Fibroblast of skin of scalp (primary cell): ENCODE measurements at places on chromosomes 3 and 15.

DNA sequence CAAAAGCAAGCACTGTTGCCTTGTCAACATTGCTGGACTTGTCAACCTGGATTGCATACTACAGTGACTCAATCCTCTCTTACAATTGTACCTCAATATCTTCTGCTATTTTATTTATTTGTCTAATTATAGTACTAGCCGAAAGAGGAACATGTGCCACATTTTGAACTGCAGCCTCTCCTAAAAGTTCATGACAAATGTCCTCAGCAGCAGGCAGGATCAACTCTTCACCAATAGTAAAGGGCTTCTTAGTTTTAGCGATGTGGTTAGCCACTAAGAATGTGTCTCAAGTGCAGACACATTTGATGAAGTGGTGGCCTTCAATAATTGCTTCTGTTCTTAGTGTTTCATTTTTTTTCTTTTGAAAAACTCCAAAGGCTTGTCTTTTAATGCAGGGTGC is 13.2 kb downstream of the DOCK3 start:
- DNase-seq, result no peak

DNA sequence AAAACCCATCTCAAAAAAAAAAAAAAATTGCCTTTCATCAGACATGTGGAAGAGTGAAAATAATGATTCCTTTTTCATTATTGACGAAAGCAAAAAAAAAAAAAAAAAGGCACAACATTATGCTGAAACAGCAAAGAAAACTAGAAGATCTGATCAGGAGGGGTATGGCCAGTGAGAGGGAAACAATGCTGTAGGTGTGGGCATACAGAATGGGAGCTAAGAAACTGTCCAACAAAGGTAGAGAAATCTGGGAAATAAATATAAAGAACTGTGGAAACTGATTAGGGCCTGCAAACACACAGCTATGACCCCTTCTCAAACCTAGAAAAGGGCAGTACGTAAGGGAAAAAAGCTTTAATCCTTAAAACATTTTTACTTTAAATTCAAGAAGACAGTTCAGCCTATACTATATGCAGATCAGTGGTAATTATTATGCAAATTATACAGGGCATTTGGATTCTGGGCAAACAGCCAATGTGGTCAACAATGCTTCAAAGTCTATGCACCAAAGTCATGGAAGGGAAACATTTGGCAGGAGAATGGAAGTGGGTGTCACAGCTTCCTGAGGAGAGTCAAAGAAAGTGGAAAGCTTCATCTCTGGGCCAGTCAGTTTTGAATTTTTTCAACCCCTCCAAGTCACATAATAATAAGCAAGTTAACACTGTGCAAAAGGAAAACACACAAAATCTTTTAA is 68.3 kb upstream of the SLC12A8 start:
- DNase-seq, result peak; percentile 76

DNA sequence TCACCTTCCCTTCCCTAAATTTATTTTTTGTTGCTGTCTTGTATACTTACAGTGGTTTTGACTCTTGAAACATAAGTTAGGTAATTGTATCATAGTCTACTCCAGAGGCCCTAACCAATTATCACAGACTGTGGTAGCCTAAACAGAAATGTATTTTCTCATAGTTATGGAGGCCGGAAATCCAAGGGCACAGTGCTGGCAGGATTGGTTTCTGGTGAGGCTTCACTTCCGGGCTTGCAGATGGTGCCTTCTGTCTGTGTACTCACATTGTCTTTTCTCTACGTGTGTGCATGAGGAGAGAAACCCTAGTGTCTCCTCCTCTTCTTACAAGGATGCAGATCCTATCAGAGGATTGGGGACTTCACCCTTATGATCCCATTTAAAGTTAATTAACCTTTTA is 290.2 kb upstream of the KCNMB2 start:
- no peak for DNase-seq

DNA sequence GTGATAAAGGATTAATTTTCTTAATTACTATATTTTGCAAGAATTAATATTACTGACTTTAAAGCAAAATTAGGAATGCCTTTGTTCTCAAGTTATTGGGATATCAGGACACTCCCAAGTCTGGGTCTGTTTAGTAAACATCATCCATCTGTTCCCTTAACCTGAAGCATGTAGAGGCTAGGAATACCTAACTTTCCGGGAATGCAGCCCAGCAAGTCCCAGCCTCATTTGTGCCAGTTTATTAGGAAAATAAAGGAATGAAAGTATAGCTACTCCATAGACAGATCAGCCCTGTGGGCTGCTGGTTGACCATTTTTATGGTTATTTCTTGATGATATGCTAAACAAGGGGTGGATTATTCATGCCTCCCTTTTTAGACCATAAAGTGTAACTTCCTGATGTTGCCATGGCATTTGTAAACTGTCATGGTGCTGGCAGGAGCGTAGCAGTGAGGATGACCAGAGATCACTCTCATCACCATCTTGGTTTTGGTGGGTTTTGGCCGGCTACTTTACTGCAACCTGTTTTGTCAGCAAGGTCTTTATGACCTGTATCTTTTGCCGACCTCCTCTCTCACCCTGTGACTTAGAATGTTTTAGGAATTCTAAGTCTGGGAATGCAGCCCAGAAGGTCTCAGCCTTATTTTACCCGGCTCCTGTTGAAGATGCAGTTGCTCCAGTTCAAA is 540.2 kb downstream of the NAALADL2 start:
- no peak for DNase-seq

DNA sequence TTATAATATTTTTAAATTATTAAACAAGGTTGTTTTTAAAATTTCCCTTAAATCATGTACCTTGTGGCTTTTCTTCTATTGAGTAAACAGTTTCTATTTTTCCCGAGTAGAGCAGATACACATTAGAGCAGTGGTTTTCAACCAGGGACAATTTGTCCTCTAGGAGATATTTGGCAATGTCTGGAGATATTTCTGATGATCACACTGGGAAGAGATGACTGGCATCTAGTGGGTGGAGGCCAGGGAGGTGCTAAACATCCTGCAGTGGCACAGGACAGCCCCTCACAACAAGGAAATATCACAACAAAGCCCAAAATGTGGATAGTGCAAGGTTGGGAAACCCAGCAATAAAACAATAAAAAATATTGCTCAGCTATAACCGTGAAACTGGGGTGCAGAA is 113.0 kb upstream of the PTPRG start:
- no peak for DNase-seq

GRCh38 chr3:69326855-69327300 is 59.0 kb downstream of the FRMD4B start:
- DNase-seq, result no peak

DNA sequence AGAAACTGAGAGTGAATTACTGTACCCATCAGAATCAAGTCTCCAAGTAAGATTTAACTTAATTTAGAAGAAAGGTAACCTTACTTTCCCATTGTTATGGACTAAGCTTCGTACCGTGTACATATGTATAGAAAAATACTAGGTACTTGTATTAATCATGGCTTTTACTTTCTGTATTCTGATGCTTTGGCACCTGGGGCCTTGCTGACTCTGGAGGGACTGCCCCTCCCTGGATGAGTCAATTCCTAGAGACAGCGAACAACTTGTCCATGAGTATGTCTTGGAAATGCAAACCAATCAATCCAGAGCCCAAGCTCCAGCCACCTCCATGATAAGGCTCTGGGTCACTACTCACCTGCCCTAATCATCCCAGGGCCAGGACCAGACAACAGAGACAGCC is 50.0 kb upstream of the DGKG start:
- DNase-seq, result no peak

DNA sequence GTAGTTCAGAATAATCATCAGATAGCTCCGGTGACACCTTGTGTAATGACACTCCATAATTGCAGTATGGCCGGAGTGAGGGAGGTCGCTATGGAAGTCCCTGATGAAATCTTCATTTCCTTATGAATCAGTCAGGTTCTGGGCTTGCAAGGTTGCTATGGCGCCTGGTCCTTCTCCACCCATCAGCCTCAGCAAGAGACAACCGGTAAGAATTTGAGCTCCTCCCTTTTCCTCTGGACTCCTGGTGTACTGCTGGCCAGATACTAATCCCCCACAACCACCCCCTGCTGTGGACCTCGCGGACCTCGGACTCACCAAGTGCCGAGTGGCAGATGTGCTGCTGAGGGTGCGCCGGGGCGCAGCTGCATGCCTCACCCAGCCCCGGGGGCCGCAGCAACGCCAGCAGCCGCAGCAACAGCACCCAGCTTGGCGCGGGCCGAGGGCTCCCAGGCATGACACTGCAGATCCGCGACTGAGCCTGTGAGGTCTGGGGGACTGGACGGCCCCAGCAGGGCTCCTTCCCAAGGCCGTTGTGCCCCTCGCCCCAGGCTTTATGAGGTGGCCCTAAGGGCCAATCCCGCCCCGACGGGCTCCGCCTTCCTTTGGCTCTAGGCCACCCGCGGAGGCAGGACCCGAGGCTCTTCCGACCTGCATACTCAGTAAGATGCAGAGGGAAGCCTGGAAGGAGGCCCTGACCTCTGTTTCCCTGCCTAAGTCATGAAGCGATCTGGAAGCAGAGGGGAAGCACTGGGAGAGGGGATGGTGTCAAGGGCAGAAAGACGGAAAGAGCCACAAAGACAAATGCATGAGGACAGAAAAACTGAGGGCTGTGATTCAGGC is at the start of gene TIMP4:
TIMP4 (minus strand) TSS at position 526 of the 840 bp plus-strand sequence; CDS start at position 454, 72 bp downstream.
- DNase-seq, result peak; percentile 67

DNA sequence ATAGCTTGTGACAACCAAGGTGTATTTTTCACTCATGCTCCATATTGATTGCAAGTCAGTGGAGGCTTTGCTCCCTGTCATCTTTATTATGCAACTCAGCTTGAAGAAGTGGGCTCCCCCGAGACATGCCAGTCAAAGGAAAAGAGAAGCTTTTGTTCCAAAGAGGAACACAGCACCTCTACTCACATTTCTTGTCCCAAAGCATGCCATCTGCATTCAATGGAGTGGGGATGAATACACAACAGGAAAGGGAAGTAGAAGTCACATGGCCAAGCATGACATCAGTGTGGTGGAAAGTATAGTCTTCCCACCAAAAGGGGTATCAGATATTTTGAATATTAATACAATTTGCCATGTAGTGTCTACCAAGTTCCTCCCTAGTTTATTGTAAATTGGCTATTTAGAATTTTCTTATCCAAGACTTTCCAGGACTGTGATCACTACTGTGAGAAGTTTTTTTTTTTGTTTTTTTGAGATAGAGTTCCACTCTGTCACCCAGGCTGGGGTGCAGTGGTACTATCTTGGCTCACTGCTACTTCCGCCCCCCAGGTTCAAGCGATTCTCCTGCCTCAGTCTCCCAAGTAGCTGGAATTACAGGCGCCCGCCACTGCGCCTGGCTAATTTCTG is 114.5 kb downstream of the GMPS start:
- no peak for DNase-seq

- DNase-seq, result no peak
Measured at GRCh38 chr3:42796332-42796885, 7.9 kb downstream of the HIGD1A start.

DNA sequence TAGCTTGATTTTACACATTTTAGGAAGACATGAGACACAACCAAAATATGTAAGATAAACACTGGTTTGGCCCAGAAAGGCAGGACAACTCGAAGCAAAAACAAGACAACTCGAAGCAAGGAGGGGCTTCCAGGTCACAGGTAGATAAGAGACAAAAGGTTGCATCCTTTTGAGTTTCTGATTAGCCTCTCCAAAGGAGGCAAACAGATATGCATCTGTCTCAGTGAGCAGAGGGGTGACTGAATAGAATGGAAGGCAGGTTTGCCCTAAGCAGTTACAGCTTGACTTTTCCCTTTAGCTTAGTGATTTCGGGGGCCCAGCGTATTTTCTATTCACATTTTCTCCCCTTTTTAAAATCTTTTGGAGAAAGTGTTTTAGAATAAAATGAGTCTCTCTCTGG is 74.7 kb downstream of the GLDN start:
- DNase-seq, result no peak

GRCh38 chr3:154085799-154086198 is 35.4 kb upstream of the ARHGEF26 start:
- DNase-seq, result no peak

DNA sequence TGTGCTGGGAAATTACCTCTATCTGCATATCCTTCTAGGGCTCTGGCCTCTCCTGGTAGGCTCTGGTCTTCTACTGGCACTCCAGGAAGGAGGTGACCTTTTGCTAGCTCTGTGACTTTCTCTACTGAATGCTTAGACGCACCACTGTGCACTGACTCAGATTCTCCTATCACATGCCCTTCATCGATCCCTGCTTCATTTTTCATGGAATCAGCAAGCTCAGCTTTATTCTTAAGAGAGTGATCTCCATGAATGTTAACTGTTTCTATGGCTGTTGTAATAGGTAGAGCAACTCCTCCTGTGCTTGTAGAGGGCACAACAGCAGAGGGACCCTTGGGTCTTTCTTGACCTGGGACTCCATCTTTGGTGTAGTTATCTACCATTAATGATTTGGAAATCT is 106.6 kb downstream of the MAP4 start:
- no peak for DNase-seq

DNA sequence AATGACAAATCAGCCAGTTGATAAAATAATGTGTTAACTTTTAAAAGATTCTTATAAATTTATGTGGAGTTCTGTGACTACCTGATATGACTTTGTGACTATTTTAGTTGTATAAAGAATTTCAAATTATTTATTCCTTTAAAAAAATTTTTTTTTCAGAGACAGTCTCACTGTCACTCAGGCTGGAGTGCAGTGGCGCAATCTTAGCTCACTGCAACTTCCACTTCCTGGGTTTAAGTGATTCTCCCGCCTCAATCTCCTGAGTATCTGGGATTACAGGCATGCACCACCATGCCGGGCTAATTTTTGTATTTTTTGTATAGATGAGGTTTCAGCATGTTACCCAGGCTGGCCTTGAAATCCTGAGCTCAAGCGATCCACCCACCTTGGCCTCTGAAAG is 48.5 kb downstream of the MBNL1 start:
- no peak for DNase-seq

DNA sequence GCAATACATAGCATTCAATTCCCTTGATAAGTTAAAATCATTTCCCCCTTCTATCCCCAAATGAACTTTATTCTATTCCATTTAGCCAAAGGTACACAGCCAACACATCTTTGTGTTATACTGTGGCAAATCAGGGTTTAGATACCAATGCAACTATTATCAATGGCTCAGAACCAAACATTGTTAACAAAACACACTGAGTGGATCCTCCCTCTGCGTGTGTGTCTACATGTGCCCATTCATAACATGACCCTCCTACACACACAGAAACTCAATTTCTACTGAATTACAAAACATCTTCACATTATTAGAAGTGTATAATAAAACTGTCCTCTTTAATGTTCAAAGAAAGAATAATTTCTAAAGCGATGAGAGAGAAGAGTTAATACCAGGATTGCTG is 1.3 kb downstream of the TTBK2 start:
- no peak for DNase-seq

DNA sequence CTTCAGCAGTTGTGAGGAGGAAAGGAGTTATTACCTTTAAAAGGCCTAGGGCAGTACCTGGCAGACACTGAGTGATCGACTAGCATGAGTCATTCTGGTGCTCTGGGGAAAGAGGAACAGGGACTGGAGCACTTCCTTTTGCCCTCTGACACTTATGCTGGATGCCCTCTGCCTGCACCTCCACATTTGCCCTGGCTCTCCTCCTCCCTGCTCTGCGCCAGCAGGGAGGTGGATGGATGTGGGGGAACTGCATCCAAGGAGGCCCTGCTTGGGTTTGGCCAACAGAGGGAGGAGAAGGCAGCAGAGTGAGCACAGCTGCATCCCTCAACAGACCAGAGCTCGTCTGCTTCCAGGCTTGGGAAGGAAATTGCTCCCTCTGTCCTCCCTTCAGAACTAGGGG is 75.0 kb downstream of the SEMA5B start:
- no peak for DNase-seq

- DNase-seq, result no peak
Measured at GRCh38 chr3:34570916-34571705, 772.7 kb downstream of the PDCD6IP start.

GRCh38 chr15:34361278-34361677 is 5.7 kb downstream of the LPCAT4 start:
- DNase-seq, result no peak

GRCh38 chr3:51982352-51982837 is 940 bp upstream of the ACY1 start:
- DNase-seq, result peak; percentile 17
